ENCODE measurements at places on chromosomes 3 and 15.
A peak's percentile ranks its signal among the peaks of the same experiment; 100 is the strongest.

GRCh38 chr15:79086814-79087213 lies 3.8 kb downstream of the RASGRF1 start:
- no peak for DNase-seq

DNA sequence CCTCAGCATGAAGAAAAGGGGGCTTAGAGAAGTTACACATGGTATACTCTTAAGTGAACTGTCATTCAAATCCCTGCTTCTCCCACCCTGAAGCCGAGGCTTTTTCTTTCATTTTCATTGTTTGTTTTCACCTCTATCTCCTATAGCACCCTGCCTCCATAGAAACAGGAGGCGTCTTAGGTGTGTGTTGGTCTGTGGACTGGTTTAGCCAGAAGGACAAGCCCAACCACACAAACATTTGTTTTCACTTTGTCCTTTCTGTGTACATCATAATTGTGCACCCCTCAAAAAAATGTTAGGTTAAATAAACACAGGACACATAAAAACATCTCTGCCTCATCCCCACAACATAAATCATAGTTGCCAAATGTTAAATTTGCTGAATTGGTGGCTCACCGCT lies 73.3 kb upstream of the UBE2E2 start:
- DNase-seq: no peak

DNA sequence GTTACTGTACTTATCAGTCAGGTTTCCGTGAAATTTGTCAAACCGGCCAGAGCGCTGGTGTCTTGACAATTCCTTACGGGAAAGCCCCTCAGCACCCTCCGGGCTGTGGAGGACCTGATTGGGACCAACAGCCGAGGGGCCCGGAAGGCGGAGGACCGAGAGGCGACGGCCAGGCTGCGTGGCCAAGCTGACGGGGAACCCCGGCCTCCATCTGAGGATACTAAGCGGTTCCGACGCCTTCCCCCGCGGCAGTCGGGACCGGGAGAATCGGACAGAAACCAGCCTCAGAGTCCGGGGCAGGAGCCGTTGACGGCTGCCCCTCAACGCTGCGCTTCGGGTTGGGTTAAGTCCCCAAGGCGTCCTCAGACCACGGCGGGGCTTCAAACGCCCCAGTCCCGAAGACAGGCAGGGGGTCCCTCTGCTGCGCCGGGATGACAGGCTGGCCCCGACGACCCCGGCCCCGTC lies 499 bp downstream of the ALDH1A2 start:
- peak; percentile 41 for DNase-seq

DNA sequence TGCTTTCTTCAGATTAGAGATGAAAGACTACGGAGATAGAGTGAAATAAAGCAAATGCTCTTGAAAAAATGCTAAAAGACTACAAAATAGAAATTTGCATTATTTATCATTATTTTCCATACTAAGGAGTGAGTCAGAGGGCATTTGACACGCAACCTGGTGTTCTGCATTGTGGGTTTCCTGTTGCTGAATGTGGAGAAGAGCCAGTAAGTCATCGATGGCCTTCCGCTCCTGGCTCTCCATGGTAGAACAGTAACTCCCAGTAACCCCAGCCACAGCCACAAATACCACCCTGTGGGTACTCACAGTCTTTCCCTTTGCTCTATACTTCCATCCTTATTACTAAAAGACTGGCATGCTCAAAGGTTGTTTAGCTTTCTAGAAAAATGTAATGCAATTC lies 61.5 kb downstream of the CGGBP1 start:
- DNase-seq: no peak

- DNase-seq: no peak
Observed at GRCh38 chr3:15321349-15321748, 11.0 kb downstream of the SH3BP5 start.

GRCh38 chr3:31709005-31709404 lies 176.3 kb downstream of the STT3B start:
- DNase-seq: no peak

GRCh38 chr15:35437157-35437556 lies 108.8 kb downstream of the DPH6 start:
- no peak for DNase-seq

- DNase-seq: no peak
Observed at GRCh38 chr15:78216276-78217104, 17.9 kb downstream of the ACSBG1 start.

DNA sequence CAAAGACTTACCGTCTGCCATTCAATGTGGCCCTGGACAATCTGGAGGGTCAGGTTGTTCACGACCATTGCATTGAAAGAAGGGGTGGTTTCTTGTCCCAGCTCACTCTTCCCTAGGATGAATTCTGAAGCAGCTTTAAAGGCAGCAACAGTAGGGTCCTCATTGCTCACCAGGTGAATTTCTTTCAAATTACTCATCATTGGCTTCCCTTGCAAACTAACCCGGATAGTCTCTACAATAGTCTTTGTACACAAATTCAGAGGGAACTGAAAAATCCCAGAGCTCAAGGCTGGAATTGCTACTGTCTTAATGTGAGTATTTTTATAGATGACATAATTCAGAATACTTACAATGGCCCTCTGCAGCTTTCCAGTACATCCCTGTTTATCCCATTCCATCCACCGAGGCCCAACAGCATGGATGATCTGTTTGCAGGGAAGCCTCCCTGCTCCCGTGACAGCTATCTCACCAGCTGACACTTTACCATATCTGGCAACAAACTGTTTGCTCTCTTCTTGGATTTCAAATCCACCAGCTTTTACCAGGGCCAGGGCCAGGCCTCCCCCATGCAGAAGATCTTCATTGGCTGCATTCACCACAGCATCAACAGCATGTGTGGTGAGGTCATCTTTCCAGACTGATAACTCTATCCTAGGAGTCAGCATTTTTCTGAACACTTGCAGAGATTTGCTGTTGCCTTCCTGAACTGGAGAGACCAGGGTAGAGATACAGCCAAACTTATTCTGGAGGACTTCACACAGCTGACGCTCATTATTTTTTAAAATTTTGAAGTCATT lies 8.6 kb downstream of the PARP9 start:
- peak; percentile 59 for DNase-seq

DNA sequence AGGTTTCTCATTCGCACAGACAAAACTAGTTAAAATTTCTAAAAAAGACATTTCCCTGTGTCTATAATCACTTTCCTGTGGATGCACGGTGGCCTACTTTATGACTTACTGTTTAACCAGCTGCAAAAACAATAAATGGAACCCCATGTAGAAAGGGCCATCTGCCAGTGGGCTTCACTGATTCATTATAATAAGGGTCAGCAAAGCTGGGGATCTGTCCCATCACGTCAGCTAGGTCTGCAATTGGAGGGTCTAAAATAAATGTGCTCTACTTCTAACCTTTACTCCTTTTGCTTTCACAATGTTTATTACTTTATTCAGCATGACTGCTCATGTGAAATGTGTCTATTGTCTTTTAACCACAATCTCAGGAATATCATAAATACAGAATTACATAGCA lies 43.1 kb upstream of the NMD3 start:
- DNase-seq: no peak

GRCh38 chr3:190877925-190878324 lies 15.4 kb upstream of the GMNC start:
- no peak for DNase-seq

GRCh38 chr3:45795882-45796765 lies at the start of gene SLC6A20:
SLC6A20 (minus strand) TSS chr3:45796536; CDS start chr3:45796419, 117 bp downstream.
- no peak for DNase-seq

- no peak for DNase-seq
Observed at GRCh38 chr3:128458746-128459460, 7.8 kb downstream of the DNAJB8 start.

Data from uterus (tissue), 4 donors.